Heart left ventricle (tissue), 16 donors: ENCODE measurements at places on chromosomes 7 and 10.

DNA sequence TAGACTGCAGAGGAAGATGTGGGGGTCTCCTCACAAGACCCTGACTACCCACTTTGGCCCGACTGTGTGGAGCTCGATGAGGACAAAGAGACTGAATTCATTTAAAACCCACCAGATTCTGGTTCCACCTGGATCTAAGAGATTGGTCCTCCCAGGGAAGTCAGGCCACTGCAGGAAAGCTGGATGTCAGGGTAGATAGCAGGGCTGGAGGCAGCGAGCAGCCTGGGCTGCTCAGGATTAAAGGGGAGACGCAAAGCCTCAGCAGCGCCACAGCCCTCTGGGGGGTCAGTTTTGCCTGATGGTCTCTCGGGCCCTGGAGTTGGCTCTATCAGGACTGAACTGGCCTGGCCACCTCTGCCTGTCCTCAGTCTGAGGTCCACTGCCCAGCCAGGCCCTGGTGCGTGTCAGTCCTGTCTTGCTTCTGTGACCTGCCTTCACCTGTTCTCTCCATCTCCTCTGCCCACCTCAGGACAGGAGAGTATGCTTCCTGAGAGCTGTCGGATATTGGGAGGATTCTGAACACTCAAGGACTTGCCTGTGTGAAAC lies 12.2 kb upstream of the KLRG2 start:
- no peak overlapping the region for H3K4me3 ChIP-seq
- peaks cover 20% of the 10 kb centered on the region for H3K4me1 ChIP-seq
- no peak for DNase-seq
- H3K27ac ChIP-seq = no peak overlapping the region
- H3K36me3 ChIP-seq = no peaks in the 10 kb centered on the region

- no peaks in the 10 kb centered on the region for H3K27me3 ChIP-seq
- H3K4me3 ChIP-seq = no peak overlapping the region
- no peaks in the 10 kb centered on the region for H3K36me3 ChIP-seq
- H3K4me1 ChIP-seq = no peaks in the 10 kb centered on the region
- H3K27ac ChIP-seq = no peak overlapping the region
- no peak for DNase-seq
Observed at GRCh38 chr10:120689777-120690529, 161.2 kb upstream of the WDR11 start.

DNA sequence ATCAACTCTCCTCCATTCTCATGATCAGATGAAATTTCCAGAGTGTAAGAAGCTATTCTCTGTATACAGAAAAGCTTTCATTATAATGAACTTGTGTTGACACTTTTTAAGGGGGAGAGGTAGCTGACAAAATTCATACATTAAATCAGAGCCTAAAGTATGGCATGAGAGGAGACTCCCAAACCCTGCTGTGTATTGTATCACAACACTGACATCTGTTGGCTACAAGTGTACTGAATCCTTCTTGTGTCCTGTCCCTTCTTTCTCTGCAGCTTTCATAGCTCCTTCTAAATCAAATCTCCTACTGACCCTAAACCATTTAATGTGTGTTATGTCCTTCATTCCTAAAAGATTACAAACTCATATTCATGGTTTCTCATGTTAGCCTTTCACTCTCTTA lies 70.9 kb downstream of the GCC1 start:
- DNase-seq = no peak
- no peaks in the 10 kb centered on the region for H3K4me1 ChIP-seq
- no peaks in the 10 kb centered on the region for H3K36me3 ChIP-seq
- no peak overlapping the region for H3K4me3 ChIP-seq
- H3K27ac ChIP-seq = no peak overlapping the region

- peak overlapping the region; percentile 85 for H3K4me3 ChIP-seq
- DNase-seq = no peak
- H3K27ac ChIP-seq = no peak overlapping the region
Observed at GRCh38 chr7:111560773-111561653, 1.3 kb downstream of the IMMP2L start.

- no peaks in the 10 kb centered on the region for H3K27me3 ChIP-seq
- H3K4me3 ChIP-seq = no peak overlapping the region
- DNase-seq = no peak
Observed at GRCh38 chr7:158957921-158958491, 101.6 kb downstream of the DYNC2I1 start.

GRCh38 chr10:11610826-11611247 lies 613 bp downstream of the USP6NL start:
- peak overlapping the region; percentile 89 for H3K27ac ChIP-seq
- no peaks in the 10 kb centered on the region for H3K27me3 ChIP-seq
- peak; percentile 32 for DNase-seq
- H3K4me1 ChIP-seq = peaks cover 23% of the 10 kb centered on the region
- H3K4me3 ChIP-seq = peak overlapping the region; percentile 95

GRCh38 chr10:43262902-43263466 lies 3.9 kb downstream of the RASGEF1A start:
- H3K4me1 ChIP-seq = peaks cover 14% of the 10 kb centered on the region
- H3K27me3 ChIP-seq = peaks cover 29% of the 10 kb centered on the region
- no peak overlapping the region for H3K27ac ChIP-seq
- DNase-seq = no peak

DNA sequence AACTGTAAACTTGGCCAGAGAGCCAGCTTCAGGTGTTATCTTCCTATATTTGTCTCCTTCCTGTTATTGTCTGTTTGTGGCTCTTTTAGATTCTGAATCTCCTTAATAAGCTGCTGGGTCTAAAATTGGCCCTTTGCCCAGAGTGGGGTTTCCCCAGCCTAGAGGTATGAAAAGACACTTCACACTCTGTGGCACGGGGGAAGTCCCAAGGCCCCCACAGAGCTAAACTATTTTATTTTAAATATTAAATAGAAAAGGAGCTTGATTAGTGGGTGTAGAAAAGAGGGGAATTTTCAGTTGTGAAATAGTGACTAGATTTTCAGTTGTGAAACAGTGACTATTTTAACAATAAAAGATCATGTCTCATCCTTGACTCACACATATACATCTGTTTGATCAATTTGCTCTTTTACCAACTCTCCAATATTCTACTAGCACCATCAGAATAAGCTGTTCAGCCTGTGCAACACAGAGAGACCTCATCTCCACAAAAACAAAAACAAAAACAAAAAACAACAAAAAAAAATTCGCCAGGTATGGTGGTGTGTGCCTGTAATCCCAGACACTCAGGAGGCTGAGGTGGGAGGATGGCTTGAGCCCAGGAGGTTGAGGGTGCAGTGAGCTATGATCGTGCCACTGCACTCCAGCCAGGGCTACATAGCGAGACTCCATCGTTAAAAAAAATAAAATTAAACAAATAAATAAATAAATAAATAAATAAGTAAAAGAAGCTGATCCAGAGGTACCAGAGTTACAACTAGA lies 24.9 kb upstream of the ADO start:
- no peaks in the 10 kb centered on the region for H3K36me3 ChIP-seq
- no peak overlapping the region for H3K27ac ChIP-seq
- DNase-seq = no peak
- H3K4me3 ChIP-seq = no peak overlapping the region
- no peaks in the 10 kb centered on the region for H3K27me3 ChIP-seq
- no peaks in the 10 kb centered on the region for H3K4me1 ChIP-seq

DNA sequence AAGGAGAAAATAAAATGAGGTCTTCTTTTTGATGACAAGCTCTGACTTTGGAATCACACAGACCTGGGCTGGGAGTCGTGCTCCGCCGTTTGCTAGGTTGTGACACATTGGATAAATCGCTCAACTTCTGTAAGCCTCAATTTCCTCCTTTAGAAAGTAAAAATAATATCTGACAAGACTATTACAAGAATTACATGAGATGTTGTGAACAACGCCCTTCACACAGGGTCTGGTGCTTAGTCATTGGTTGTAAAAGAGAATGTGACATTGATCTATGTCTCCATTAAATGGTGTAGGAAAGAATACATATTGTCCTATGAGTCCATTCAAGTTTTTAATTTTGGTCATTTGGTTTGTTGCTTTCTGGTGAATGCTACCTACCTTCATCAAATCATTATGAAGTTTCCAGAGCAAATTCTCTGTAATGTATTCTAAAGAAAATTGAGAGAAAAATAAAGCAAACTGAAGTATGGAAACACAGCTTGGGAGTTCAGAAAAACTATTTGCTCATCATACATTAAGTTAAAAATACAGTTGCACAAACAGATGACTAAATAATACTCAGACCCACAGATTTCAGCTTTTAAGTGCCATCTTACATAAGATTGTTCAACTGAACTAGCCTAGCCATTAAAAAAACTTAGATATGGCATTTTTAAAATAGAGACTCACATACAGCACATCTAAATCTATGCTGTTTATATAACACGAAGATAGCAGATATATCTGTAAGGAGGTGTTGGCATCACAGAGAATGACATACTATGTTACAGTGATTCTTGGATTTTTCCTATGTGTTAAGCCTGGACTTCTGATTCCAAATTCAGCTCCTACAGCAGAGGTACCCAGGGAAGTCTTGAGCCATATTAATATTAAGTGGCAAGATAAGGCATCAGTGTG lies 12.3 kb upstream of the ADRB1 start:
- no peak overlapping the region for H3K4me3 ChIP-seq
- no peak for DNase-seq
- H3K27me3 ChIP-seq = no peaks in the 10 kb centered on the region
- H3K27ac ChIP-seq = no peak overlapping the region

DNA sequence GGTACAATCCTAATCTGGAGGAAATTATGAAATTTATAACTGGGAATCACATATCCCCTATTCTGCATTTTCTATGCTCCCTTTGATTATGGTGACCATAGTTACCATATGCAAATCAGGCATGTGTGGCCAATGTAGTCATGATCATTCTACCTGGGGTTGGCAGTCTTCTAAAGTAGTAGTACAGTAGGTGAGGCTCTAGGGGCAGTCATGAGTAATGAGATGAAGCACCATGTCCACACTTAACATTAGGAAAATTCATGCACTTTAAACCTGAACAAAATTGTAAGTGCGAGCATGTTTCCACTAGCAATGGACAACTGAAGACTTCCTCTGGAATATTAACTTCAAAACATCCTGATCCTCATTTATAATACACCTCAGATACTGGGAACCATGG lies 545.9 kb downstream of the SUGCT start:
- no peaks in the 10 kb centered on the region for H3K4me1 ChIP-seq
- H3K4me3 ChIP-seq = no peak overlapping the region
- no peak for DNase-seq
- H3K27ac ChIP-seq = no peak overlapping the region
- no peaks in the 10 kb centered on the region for H3K27me3 ChIP-seq

GRCh38 chr10:117242463-117242832 lies 1.5 kb downstream of the SLC18A2 start:
- peaks cover 6% of the 10 kb centered on the region for H3K4me1 ChIP-seq
- H3K4me3 ChIP-seq = no peak overlapping the region
- no peak for DNase-seq
- no peak overlapping the region for H3K27ac ChIP-seq
- H3K27me3 ChIP-seq = peaks cover 25% of the 10 kb centered on the region
- H3K36me3 ChIP-seq = no peaks in the 10 kb centered on the region

- H3K4me1 ChIP-seq = no peaks in the 10 kb centered on the region
- no peaks in the 10 kb centered on the region for H3K36me3 ChIP-seq
- peak; percentile 91 for DNase-seq
- peak overlapping the region; percentile 82 for H3K27ac ChIP-seq
- H3K27me3 ChIP-seq = no peaks in the 10 kb centered on the region
Observed at GRCh38 chr7:74061840-74062539, 21.6 kb upstream of the LIMK1 start.

GRCh38 chr10:35640474-35640873 lies 1.6 kb downstream of the FZD8 start:
- no peaks in the 10 kb centered on the region for H3K27me3 ChIP-seq
- H3K4me3 ChIP-seq = peak overlapping the region; percentile 54
- DNase-seq = peak; percentile 74
- H3K4me1 ChIP-seq = peaks cover 4% of the 10 kb centered on the region
- no peak overlapping the region for H3K27ac ChIP-seq
- no peaks in the 10 kb centered on the region for H3K36me3 ChIP-seq

- no peak for DNase-seq
- no peaks in the 10 kb centered on the region for H3K36me3 ChIP-seq
- no peaks in the 10 kb centered on the region for H3K27me3 ChIP-seq
- H3K27ac ChIP-seq = no peak overlapping the region
- H3K4me1 ChIP-seq = no peaks in the 10 kb centered on the region
- no peak overlapping the region for H3K4me3 ChIP-seq
Observed at GRCh38 chr7:103735377-103735776, 254.1 kb downstream of the RELN start.

- H3K36me3 ChIP-seq = peaks cover 57% of the 10 kb centered on the region
- no peaks in the 10 kb centered on the region for H3K27me3 ChIP-seq
- H3K4me1 ChIP-seq = no peaks in the 10 kb centered on the region
- no peak for DNase-seq
Observed at GRCh38 chr7:155738104-155738503, 74.2 kb downstream of the SHH start.

DNA sequence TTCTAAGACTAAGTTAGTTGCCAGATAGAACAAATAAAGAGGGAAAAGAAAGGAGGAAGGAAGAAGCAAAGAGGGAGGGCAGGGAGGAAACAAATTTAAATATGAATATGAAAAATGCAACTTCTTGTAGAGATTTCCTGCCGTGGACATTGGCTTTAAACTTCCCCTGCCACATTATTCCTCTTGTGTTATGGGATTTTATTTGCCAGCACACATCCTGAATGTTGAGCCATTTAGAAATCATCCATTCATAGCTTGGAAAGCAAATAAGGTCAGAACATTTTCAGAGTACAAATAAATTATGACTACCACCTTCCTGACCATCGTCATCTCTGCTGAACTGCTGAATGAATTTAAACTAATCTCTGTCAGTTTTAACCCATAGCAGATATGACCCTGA lies 911.9 kb upstream of the LRRN3 start:
- H3K27ac ChIP-seq = no peak overlapping the region
- H3K36me3 ChIP-seq = no peaks in the 10 kb centered on the region
- H3K4me3 ChIP-seq = no peak overlapping the region

DNA sequence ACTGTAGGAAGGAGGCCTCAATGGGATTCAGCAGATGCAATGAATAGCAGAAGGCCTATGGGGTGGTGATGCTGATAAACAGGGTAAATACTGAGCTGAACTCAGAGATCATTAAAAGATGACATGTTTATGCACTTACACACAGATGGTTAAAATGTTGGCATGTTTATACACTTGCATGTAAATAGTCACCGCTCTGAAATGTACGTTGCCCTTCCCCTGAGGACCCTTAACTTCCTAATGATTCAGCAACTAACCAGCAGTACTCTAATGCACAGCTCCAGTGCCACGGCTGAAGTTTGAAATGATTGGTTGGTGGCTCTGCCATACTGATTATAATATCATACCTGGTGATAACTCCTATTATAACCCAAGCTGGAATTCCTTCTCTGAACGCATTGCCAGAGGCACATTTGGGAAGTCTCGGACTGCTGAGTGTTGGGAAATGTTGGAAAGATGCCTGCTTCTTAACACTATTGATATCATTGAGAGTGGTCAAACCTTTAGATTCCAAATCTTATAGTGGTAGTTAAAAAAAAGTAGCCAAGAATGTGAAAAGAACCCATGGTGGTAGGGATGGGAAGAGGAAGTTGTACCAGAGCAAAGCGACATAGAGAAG lies 3.7 kb upstream of the CAV1 start:
- no peak for DNase-seq
- peaks cover 9% of the 10 kb centered on the region for H3K4me1 ChIP-seq
- H3K4me3 ChIP-seq = no peak overlapping the region
- no peaks in the 10 kb centered on the region for H3K36me3 ChIP-seq
